ENCODE measurements at places on chromosomes 5 and 9. TPM values are rescaled to one million over a fixed set of nuclear protein-coding genes. Genes with fewer than 3 reads are reported as not detected.

DNA sequence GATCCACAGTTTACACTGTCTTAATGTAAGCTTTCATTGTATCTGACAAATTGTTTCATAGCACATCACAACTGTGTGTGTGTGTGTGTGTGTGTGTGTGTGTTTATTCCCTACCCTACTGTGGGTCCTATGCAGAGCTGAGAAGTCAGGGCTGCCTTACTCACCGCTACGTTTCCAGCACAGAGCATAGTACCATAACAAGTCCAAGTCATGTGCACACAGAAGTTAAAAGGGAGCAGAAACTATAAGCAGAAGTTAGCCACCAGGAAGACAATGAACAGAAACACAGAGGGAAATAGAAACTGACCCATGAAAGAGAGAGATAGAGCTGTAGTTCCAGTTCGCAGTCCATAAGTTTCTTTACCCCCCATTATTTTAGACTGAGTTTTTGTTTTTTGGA, 38.2 kb upstream of the DMXL1 start:
- DNase-seq, result no peak

DNA sequence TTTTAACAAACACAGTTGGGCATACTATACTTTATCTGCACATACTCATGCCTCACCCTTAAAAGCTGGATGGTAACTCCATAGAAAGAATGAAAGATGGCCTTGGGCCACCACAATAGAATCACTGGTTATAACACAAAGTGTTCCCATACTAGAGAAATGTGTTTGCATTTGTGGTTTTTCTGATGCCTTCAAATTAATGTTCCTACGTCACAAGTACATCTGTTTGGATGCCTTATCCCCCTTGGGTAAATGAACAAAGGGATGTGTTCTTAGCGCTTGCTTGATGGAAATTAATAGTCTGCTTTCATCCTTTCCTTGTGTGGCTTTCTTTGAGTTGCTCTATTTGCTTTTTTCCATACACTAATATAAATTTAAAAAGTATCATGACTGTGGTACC, 291.1 kb upstream of the PDE4D start:
- DNase-seq, result peak; percentile 21

- DNase-seq, result no peak
Measured at GRCh38 chr5:179373101-179373934, 28.1 kb upstream of the ADAMTS2 start.

- no peak for DNase-seq
Measured at GRCh38 chr5:60814498-60814897, 29.6 kb downstream of the ELOVL7 start.

- DNase-seq, result peak; percentile 74
Measured at GRCh38 chr9:6703898-6704639, 53.7 kb upstream of the KDM4C start.

GRCh38 chr5:109561447-109561846, 128.3 kb upstream of the MAN2A1 start:
- DNase-seq, result no peak

- DNase-seq, result no peak
Measured at GRCh38 chr9:38373679-38374078, 18.8 kb upstream of the ALDH1B1 start.

DNA sequence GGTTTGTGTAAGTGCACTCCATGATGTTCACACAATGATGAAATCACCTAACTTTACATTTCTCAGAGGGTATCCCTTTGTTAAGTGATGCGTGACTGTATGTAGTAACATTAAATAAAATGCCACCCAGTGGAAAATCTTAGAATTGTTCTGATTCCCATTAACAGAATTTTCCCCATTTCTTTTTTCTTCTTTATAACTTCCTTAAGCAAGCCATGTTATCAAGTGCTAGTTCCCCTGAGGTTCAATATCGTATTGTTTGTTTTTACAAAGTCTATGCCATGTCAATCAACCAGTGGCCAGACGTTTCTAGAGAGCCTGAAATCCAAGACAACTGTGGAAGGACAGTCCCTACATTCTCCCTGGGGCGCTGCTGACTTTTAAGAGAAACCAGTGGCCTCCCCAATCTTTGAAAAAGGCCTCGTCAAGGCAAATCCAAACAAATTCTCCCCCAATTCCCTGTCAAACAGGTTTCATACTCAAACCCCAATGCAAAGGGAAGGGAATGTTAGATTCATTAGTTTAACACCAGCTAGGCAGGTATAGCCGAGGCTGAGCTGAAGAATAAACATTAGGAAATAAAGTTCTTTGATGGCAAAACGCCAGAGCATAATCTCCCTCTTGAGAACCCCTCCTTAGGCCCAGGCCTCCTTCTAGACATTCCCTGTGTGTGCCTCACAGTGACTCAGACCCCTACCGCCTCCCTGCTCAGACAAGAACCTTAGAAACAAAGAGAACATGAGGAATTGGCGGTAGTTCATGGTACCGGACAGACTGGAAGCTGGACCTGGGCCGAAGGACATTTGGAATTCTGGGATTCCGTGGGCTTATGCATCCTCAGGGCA, 198.7 kb downstream of the GNA14 start:
- peak; percentile 68 for DNase-seq

- no peak for DNase-seq
Measured at GRCh38 chr5:131513780-131514179, 121.2 kb downstream of the RAPGEF6 start.

DNA sequence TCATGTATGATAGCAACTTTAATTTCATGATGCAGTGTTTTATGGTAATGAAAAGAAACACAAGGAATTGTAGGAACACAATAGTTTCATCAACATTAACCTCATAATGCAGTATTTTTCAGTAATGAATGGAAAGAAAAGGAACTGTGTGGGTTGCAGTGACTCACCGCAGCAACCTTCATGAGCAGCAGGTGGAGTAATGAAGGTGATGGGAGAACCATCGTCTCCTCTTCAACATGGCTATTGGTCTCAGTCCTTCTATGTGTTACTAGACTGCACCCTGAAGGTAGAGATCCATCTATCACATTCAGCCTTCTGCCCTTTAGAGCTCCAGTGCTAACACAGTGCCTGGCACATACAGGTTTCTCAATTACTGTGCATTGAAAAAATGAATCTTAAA, 58.0 kb downstream of the TMEM215 start:
- no peak for DNase-seq

GRCh38 chr5:60522292-60522905, 177.6 kb downstream of the DEPDC1B start:
- DNase-seq, result no peak

GRCh38 chr5:160605266-160605665, 183.6 kb downstream of the PTTG1 start:
- no peak for DNase-seq

DNA sequence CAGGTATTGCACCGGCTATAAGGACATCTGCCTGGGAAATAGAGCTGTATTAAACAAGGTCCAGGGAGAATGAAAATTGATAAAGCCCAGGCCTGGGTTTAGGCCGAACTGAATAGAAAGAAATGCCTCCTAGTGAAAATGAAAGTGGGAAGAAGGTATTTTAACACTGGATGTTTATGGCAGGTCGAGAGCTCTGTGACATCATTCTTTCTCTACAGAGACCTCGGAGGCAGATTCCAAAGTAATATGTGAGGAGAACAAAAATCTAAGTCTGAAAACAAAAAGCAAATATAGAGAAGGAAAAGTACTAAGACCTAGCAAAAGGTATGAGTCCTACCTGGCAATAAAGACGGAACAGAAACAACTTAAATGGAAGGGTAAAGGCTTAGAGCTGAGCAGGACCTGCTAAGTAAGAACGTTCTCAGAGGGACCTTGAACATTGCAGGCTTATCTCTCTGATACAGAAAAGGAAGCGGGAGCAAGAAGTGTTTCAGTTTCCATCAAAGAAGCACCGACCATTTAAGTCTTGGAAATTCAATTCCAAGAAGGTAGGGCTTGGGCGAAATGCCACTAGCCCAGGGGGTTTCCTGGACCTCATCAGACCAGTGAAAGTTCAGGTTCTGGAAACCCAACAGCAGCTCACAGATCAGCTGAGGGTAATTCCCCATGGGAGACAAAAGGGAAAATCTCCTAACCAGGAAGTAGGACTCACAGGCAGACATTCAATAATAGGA, 80.0 kb downstream of the SUSD1 start:
- DNase-seq, result no peak

DNA sequence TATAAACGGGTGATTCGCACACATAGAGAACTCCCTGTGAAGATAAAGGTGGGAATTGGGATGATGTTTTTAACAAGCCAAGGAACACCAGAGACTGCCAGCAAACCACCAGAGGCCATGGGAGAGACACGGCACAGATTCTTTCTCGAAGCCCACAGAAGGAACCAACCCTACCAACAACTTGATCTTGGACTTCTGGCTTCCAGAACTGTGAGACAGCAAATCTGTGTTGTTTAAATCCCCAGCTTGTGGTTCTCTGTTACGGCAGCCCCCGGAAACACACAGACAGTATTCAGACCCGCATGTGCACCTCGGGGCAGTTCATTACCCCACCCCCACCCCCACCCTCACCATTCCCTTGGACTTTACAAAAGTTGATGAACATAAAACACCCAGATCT, 12.8 kb downstream of the AMBP start:
- DNase-seq, result no peak

DNA sequence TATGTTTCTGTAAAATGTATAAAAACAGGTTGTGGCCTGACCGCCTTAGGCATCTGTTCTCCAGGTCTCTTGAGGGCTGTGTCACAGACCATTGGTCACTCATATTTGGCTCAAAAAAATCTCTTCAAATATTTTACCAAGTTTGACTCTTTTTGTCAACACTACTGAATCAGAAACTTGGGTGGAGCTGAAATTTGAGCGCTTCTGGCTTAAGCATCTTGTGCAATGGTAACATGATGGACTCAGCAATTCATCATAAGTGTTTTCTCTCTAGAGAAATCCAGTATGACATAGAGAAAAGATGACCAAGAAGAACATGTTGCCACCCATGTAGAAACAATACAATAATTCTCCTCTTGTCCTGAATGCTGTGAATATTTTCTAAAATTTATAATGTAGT, 387.9 kb downstream of the MAT2B start:
- DNase-seq, result peak; percentile 5

- no peak for DNase-seq
Measured at GRCh38 chr9:111282845-111283244, 47.2 kb downstream of the OR2K2 start.

- no peak for DNase-seq
Measured at GRCh38 chr5:63128018-63128417, 549.4 kb downstream of the LRRC70 start.

- DNase-seq, result no peak
Measured at GRCh38 chr5:52665559-52665958, 122.2 kb upstream of the ITGA1 start.

DNA sequence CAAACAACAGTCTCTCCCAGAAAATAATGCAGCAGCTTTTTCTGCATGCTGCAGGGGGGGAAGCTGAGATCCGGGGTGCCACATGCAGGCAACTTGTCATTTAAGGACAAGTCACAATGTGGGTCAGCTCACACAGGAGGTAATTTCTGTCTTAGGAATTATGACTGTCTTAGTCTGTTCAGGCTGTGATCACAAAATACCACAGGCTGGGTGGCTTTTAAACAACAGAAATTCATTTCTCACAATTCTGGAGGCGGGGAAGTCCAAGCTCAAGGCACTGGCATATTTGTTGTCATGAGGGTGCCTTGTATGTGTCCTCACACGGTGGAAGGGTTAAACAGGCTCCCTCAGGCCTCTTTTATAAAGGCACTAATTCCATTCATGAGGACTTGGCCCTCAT, 127.7 kb downstream of the DIRAS2 start:
- no peak for DNase-seq

DNA sequence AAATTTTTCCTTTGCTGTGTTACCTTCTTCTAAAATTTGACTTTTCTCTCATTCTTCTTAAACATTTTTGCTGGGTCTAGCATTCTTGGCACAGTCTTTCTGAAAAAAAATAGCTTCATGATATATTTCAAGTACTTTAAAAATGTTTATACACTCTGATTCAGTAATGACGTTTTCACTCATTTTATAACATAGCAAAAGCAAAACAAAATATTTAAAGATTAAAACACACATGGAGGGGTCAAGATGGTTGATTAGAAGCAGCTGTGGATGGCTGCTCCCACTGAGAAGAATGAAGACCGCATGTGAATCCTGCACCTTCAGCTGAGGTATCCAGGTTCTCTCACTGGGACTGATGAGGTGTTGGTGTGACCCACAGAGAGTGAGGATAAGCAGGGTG, 188.2 kb downstream of the SGCD start:
- no peak for DNase-seq

DNA sequence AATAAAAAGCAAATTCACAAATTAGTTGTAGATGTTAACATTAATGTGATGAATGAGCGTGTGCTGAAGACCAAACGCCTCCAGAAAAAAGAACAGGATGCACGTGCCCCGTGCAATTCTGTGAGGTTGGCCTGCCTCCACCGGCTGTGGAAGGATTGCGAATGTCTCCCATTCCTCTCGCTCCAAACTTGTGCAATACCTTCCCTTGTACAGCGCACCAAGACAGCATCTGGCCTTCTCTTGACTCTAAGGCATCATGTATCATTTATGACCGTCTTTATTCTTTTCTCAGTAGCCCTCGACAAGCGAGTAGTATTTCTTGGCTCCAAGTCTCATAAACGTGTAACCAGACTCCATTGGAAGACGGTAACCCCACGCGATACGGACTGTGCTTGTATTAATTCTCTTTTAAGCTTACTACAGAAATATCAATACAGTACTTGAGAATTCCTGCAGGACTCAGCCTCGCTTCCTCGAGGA, 1.5 kb upstream of the TESK1 start:
- peak; percentile 53 for DNase-seq

DNA sequence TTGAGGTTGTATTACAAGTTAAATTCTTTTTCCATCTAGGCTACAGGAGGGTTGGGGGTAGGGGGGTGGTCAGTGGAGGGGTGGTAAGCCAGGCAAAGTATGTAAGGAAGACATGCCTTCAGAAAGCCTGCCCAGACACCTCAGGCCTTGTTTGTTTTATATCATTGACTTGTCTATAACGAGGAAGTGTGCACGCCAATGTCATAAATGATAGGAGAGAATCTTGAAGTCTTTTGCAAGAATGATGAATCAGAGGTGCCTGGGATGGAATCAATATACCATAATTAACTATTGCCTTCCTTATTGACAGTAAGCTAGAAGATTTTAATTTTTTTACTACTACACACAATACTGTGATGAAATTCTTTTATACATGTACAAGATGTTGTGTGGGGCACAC, 90.7 kb downstream of the SEC61B start:
- no peak for DNase-seq

DNA sequence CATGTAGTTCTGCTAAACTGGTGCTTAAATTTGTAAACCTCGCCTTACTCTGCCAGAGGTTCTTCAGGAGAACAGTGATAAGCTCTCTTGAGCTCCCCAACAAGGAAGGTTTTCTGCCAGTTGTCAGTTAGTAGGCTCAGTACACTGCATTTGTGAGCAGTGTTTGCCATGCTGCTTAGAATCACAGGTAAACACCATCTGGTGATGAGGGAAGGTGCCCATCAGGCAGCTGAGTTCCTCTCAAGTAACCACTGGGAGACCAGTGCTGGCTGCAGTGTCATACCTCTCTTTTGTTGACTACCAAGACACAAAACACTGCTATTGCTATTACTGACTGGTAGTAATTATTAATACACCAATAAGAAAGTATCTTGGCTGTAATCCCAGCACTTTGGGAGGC, 186.2 kb upstream of the OTULINL start:
- no peak for DNase-seq

- peak; percentile 90 for DNase-seq
Measured at GRCh38 chr9:114484854-114485443, 20.3 kb downstream of the WHRN start.

TLX3 gene
- not detected for total RNA-seq

PHYHD1 gene
- total RNA-seq, result 2.5 TPM

ZNF454 gene
- total RNA-seq, result 0.17 TPM

CAMK2A gene
- 0.33 TPM for total RNA-seq

ANKRD18A gene
- 5.6 TPM for total RNA-seq

PCDHB5 gene
- total RNA-seq, result 0.12 TPM

POLR3G gene
- total RNA-seq, result 6.5 TPM

SCAI gene
- total RNA-seq, result 3.1 TPM
